H1 (cell line): ENCODE measurements at places on chromosomes 2 and 18. TPM values are rescaled to one million over a fixed set of nuclear protein-coding genes. Genes with fewer than 3 reads are reported as not detected.
A peak's percentile ranks its signal among the peaks of the same experiment; 100 is the strongest.

The CEP192 gene
- polyA plus RNA-seq, result 9.3 and 13.4 TPM in 2 replicates

- DNase-seq, result no peak
Observed at GRCh38 chr18:55462652-55463051, 125.3 kb downstream of the TCF4 start.

- DNase-seq, result no peak
Observed at GRCh38 chr2:120631236-120631635, 104.4 kb upstream of the GLI2 start.

GRCh38 chr2:56333812-56334485, 150.2 kb downstream of the CCDC85A start:
- DNase-seq, result no peak

DNA sequence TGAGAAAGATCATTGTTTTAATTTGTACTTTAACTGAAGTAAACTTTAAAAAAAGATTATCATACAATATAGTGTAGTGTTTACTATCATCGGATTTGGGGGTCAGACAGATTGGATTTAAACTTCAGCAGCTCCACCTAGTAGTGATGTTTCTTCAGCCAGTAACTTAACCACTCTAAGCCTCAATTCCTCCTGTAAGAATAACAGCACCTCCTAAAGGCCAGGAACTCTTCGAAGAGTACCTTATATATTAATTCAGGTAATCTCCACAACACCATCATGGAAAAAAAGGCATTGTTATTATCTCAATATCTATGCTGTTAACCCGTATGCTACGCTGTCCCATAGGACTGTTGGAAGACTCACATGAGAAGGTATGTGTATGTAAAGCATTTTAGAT, 69.0 kb upstream of the DLGAP1 start:
- DNase-seq, result no peak

GRCh38 chr2:157169889-157170288, 87.6 kb upstream of the GALNT5 start:
- DNase-seq, result no peak

The COL4A4 gene
- 0.33 TPM in 2 replicates for polyA plus RNA-seq

DNA sequence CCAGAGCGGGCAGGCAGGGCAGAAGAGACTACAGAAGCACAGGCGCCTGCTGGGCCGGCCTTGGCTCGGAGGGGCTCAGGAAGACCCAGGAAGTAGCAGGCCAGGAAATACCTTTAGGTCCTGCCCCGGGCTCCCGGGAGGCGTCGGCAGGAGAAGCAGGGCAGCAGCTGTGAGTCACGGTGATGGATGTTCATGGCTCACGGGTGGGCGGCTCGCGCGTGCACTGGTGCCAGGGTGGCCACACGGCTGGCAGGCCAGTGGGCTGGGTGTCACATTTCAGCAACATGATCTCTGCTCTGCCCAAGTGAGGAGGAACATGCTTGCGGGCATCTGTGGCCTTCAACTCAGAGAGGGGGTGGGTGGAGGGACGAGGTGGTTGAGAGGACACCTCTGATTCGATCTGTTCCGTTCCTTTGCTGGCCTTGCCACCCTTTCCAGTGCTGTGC, 139.3 kb downstream of the KLHL29 start:
- DNase-seq, result no peak

The FAM117B gene
- polyA plus RNA-seq, result 3.9 and 4.0 TPM in 2 replicates

The SLC9A4 gene
- polyA plus RNA-seq, result not detected in 2 replicates

DNA sequence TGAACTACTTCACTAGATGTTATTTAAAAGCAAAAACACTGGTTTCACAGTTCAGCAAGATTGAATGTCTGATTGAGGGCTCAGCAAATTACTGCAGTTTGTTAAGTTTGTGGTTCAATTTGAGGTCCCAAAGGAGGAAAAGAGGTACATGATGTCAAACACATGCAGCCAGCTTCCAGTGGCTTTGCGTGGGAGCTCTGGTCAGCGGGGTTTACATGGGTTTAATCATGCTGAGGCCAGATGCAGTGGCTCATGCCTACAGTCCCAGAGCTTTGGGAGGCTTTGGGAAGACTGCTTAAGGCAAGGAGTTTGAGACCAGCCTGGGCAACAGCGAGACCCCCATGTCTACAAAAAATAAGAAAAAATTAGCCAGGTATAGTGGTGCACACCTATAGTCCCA, 111.5 kb downstream of the MAPK4 start:
- no peak for DNase-seq

The CCDC148 gene
- 0.45 and 0.61 TPM in 2 replicates for polyA plus RNA-seq

- DNase-seq, result peak; percentile 7
Observed at GRCh38 chr2:54903736-54904554, 146.3 kb downstream of the RTN4 start.

DNA sequence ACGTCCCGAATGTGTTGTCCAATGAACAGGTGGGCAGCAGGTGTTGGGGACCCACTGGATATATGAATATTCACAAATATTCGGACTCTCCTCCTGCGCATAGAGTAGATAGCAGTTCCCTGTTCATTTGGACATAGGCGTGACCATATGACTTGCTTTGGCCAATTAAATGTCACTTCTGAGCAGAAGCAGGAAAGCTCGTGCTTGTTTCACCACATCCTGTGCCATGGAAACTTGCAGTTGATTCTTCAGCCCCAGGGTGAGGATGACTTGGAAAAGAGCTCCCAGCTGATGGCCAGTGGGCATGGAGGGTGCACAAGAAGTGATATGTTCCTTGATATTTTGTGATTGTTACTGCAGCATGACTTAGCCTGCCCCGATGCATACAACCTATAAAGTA, 52.6 kb downstream of the PTPRM start:
- no peak for DNase-seq
